ENCODE measurements at places on chromosomes 6 and 20.

DNA sequence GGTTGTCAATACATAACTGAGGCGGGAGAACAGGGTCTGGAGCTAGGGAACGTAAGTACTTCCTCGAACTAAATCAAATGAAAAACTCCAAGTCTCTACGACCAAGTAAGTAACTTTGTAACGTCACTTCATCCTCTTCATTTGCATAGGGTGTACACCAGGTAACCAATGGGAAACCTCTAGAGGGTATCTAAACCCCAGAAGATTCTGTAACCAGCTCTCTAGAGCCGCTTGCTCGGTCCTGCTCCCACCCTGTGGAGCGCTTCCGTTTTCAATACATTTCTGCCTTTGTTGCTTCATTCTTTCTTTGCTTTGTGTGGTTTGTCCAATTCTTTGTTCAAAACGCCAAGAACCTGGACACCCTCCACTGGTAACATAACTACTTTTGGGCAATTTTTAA is 133.5 kb upstream of the TMEM170B start:
- DNase-seq, result no peak

DNA sequence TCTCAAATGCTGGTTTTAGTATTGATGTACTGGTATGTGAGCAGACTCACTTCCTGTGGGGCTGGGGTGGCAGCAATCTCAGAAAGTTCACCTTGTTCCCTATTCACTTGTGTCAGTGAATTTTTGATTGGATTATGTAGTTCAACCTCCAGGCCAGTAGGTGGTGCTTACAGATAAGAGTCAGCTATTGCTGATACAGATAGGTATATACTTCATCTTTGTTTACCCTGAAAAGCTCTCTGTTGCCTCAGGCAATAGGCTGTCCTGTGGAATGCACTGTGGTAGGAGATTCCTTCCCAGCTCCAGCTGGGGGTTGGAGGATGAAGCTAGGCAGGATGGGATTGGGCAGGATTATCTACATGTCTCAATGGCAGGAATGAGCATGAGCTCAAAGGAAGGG is 851.2 kb upstream of the EYS start:
- no peak for DNase-seq

DNA sequence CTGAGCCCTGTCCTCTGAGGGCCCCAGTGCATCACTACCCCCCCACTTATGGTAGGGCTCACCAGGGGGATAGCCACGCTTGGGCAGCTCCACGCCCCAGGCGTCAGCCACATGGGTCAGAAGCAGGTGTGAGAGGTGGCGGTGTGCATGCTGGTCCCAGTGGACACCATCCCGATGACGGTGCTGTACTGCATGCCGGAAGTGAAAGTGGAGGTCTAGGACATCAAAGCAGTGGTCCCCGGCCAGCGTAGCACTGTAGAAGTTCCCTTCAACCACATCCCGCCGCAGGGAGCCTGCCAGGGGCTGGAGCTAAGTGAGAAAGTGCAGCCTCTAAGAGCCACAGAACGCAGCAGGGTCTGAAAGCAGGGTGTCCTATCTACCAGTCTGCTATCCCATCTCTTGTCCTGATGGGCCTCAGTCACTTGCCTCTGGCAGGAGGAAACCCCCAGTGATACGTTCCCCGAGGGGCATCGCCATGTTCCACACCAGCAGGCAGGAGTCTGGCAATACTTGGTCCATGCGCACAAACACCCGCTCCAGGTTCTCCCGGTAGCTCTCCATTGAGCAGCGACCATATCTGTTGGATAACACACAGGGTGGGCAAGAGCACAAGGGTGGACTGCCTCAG is 2.2 kb downstream of the PCED1A start:
- no peak for DNase-seq

- DNase-seq, result no peak
These were observed 375.2 kb downstream of the PLCB1 start for GRCh38 chr20:8507231-8507630.

DNA sequence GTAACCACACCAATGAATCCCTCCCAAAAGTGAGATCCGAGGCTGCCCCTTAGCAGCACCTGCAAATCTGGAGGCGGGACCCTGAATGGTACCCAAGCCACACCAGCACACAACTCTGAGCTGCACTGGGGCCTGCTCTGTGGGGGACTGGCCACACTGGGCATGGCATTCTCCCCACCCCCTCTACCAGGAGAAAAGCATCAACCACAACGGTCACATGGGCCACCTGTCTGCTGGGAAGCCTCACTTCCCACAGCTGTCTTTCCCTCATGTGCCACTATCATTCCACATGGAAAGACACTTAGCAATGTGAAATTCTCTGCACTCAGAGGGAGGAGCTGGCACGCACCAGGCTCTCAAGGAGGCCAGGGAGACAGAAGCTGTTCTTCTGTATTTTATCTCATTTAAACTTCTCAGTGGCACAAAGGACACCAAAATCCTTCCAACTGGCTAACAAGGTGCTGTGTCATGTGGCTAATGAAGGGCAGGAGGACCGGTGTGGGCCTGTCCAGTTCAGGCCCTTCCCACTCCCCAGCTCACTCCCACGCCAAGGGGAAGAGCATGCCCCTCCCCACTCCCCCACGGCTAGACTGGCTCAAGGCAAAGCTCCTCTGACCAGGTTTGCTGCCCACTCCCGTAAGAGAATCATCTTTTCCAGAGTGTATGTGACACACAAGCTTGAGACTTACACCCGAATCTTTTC is 19.0 kb downstream of the YTHDF1 start:
- DNase-seq, result peak; percentile 26

DNA sequence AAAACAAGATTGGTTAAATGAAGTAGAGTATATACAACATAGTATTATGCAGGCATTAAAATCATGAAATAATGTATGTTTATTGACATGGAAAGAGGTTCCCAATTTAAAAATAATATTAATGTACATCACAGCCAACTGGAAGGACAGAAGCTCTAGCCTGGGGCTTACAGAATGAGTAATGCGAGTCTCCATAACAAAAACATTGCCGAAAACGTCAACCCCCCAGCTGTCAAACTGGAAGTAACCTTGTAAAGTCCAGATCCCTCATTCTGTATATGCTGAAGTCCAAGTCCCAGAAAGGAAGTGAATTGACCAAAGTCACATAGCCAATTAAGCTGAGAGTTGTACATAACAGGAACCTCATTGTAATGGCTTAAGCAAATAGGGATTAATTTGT is 128.7 kb upstream of the ECI2 start:
- DNase-seq, result no peak

- no peak for DNase-seq
These were observed 433.5 kb downstream of the PRKN start for GRCh38 chr6:162294029-162294428.

GRCh38 chr6:36714511-36714910 is 16.9 kb downstream of the RAB44 start:
- no peak for DNase-seq

DNA sequence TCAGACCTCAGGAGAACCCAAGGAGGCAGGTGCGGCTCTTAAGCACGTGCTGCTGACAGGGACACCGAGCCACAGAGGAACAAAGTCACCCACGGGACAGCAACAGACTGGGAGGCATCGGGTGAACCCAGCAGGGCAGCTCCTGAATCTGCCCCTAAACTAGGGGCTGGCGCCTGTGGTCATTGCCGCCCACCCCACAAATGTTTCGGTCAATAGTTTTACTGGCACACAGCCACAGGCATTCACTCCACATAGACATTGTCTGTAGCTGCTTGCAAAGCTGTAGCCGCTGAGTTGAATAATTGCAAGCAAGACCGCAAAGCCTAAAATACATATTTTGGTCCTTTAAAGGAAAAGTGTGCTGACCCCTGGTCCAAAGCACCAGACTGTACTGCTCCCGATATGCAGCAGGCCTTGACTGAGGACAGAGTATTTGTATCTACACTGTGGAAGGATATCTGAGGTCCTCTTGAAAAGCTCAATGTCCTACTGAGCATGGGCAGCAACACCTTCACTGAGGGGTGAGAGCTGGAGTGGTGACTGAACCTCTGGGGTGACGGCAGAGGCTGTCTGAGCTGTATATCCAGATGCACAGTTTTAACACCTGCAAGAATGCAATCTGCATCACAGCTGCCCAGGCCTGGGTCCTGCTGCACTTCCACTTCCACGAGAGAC is 310.3 kb downstream of the THBS2 start:
- DNase-seq, result no peak

DNA sequence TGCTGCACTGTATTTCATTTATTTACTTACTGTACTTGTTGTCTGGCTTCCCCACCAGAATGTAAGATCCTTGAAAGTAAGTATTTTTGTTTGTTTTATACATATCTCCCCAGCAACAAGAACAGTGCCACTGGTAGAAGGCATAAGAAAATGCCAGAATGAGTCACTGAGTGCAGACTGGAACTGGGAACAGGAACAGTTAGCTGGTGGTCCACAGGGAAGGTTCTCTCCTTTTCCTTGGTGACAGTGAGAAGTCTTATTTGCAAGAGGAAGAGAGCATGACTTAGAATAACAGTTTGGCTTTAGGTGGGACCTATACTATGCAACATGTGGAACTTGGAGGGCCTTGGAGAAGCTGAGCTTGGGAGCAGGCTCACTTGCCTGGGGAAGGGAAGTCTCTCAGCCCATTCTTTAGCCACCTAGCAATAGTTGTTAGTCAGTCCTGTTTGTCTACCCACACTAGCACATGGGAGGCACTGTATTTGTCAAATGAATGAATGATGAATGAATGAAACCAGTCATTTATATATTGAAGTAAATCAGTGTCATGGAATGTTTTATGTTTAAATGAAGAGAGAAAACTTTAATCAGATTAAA is 203.5 kb downstream of the KCNQ5 start:
- no peak for DNase-seq

DNA sequence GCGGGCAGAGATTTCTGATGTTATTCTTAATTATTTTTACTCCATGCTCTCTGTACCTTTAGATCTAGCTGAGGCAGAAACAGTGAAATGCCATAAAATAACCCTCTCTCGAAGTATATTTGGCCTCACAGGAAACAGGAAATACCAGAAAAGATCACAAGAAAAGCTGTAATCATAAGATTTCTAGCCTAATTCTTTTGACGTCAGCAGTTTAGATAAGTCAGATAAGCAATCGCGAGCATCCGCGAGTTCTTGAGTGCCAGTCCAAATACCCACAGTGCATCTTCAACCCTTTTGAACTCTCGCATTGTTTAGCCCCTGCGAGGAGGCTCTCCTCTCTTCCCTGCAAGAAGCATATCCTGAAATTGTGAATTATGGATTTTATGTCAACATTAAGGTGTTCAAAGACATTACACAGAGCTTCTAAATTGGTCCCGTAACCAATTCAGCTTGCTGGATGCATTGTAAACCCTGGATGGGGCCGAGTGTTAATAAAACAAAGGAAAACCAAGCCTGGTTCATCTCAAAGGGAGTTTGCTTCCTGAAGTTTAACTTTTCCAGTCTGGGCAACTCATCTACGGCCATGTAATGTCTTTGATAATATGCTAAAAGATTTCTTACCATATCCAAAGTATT is 198.9 kb downstream of the MTFR2 start:
- DNase-seq, result peak; percentile 58

GRCh38 chr20:16692442-16692841 is 37.4 kb upstream of the SNRPB2 start:
- no peak for DNase-seq

DNA sequence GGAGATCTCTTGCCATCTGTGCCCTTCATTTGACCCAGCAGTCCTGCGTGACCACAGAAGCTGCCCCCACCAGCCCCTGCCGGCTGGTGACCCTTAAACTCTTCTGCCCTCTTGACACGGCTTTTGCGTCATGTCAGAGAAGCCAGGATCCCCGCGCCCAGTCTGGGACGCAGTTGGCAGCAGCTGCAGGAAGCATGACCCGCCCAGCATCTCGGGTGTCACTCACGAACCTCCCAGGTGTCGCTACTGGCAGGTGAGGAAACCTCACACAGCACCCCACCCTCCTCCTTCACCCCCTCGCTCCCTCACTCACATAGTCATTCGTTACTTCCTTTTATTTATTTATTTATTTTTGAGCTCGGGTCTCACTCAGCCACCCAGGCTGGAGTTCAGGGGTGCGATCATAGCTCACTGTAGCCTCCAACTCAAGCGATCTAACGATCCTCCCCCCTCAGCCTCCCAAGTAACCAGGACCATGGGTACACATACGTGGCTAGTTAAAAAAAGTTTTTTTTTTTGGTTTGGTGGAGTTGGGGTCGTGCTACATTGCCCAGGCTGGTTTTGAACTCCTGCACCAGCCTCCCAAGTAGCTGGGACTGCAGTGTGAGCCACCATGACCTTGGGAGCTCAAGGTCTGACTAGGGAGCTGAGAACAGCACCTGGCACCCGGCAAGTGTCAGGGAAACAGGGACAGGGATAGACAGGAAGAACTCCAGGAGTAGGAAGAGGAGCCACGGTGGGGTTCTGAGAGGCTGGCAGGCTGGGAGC is 14.1 kb upstream of the SPDEF start:
- peak; percentile 24 for DNase-seq

- no peak for DNase-seq
These were observed 23.5 kb downstream of the ILRUN start for GRCh38 chr6:34673064-34673463.

GRCh38 chr6:144335914-144336313 is 50.8 kb downstream of the UTRN start:
- no peak for DNase-seq

DNA sequence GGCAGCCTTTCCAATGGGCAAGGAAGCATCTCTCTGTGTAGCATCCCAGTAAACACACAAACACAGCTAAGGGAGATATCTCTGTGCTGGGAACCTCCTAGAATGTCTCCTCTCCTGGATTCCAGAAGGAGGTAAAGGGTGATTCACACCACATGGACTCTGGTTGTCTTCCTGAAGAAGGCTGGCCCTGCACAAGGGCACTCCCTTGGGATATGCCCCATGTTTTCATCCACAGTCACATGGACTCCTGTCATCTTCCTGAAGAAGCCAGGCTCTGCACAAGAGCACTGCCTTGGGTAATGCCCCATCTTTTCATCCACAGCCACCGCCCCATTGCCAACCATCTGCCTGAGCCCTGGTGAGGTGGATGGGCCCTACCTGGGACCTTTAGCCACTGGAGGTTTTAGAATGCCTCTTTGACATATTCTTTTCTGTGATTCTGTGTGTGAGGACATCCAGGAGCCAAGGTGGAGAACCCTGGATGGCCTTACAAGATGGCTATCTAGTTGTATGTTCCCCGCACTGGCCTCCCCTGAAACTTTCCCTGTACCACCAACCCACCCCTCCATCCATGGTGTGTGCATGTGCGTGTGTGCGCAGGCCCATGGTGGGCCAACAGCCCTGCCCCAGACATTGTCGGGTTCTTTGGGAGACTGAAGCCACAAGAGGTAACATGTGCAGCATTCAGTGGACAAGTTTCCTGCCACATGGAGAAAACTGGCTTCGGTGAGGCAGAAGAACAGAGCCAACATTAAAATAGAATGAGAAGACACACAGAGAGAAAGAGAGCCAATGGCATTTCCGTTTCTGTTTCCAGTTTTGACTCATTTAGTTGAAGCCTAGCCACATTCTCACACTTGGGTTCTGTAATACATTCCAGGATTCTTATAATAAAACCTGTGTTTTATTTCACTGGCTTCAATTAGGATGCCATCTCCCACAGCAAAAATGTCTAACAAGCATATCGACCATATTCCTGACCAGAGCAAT is 110.2 kb upstream of the CST7 start:
- DNase-seq, result no peak

DNA sequence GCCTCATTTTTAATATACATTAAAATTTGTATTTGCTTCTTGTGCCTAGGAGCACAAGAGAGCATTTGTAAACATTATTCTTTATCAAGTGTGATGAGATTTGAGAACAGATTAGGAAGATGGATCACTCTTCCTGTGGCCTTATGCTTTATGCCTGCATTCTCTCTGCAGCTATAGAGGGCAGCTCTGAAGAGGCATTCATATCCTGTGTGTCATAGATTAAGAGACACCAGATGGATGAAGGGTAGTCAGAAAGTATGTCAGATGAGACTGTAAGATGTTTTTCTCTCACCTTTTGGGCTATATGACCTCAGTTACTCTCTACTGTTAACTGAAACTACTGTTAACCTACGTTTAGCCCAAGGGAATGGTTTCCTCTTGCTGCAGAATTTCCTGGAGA is 61.4 kb downstream of the DNAH8 start:
- DNase-seq, result no peak

Data from right cardiac atrium (tissue), 5 donors.